CD4-positive, alpha-beta T cell treated with Interleukin-17A for 1 hour (primary cell): ENCODE measurements at places on chromosomes 3 and 15.

GRCh38 chr3:24086206-24086605, 141.1 kb downstream of the NR1D2 start:
- no peak for DNase-seq

GRCh38 chr3:24365168-24365567, 129.5 kb downstream of the THRB start:
- no peak for DNase-seq

GRCh38 chr3:60176614-60177013, 1074.6 kb downstream of the FHIT start:
- no peak for DNase-seq

- DNase-seq = no peak
Measured at GRCh38 chr3:178684881-178685590, 148.8 kb downstream of the KCNMB2 start.

DNA sequence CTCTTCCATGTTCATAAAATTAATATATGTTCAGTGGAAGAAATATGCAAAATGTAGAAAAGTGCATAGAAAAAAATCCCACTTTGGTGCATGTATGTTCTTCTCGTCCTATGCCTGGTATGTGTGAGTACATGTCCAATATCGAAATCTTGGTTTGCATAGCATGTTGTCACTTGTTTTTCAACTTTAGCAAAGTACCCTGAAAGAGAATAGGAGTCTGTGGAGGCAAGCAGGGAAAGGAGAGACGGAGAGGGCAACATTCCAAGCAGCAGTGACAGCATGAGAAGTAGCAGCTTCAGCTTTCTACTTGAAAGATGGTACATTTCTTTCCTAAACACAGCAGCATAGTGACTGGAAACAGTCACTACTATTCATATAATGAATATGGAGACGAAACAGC, 56.8 kb upstream of the CACNA2D3 start:
- DNase-seq = no peak

DNA sequence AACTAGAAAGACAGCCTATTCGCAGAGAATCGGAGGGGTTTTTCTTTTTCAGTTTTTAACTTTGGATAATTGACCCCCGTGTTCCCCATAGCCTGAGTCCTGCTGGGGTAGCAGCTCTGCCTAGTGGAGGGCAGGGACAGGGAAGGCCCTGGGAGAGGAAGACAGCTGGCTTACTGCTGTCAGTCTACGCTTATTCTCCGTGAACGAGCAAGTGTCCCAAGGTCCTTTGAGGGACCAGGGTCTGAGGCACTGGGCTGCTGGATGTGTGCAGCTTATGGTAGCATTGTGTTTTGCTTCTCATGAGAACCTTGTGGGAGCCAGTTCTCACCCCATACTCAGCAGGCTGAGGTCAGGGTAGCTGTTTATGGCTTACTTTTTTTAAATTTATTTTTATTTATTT, 3.0 kb downstream of the LIMD1 start:
- DNase-seq = no peak

DNA sequence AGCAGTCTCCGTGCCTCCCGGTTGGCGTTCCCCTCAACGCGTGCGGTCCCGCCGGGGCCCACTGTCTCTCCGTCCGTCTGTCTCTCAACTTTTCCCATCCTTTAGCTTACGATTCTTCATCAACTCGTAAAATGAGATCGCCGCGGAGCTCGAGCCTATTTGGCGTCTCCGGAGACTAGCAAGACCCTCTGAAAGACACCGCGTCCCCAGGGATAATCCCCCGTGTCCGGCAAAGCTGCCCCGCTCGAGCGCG, 3.4 kb downstream of the GATA2 start:
- DNase-seq = no peak

DNA sequence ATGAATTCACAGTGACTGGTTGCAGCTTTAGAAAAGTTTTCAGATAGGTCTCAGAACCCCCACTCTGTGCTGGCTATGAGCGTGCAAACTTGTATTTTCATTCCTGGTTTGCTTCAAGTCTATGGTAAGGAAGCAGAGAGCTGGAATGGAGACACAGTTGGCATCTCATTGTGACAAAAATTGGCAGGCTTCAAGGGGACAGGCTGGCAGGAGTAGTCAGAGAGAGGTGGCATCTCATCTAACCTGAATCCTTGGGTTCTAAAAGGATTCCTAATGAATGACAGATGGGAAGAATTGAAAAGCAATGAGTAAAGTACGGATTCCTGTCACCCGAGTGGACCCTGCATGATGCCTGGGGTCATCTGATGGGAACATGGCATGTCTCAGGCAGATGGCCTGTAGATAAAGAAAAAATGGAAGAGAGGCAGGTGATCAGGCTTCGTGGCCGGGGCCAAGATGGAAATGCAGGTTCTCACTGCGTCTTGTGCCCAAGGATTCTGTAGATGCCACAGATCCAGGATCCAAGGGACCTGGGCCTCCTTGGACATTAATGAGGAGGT, 89.4 kb upstream of the ABHD17C start:
- no peak for DNase-seq

- no peak for DNase-seq
Measured at GRCh38 chr3:97438131-97438530, 326.4 kb upstream of the ARL6 start.

DNA sequence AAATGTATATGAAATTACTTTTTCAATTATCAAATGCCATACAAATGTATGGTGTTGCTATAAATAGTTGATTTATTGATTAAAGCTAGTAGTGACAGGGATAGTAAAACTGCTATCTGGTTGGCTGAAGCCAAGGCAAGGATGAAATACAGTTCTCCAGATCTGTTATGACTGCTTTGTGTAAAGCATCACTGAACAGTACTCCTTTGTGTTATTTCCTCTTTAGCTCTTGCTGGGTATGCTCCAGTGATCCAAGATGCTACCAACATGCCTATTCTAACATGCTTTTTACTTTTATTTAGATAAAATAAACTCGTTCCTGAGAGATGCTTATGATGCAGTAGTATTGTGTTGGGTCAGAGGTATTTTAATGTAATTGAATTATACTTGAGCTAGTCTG, 12.4 kb upstream of the UBR1 start:
- no peak for DNase-seq

DNA sequence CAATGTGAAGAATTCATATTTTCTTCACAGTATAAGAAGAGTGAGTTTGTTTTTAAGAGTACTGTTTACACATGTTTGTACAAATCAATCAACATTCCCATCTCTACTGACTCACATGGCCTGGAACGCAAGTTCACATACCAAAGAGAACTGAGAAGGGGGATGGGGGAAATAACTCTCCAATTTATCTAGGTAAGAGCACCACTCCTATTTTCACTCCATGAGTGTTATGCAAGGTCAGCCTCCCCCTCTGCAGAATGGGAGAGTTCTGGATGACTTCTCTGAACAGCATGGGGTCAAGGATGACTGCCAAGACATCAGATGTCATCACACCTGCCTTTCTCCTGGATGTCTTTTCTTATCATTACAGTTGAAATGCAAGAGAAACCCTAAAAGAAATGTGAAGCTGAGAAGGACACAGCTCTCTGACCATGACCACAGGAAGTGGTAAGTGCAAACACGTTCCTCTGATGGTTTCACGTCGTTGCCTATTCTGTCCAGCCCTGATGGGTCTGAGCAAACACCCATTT, 95.2 kb downstream of the SEMA6D start:
- no peak for DNase-seq

DNA sequence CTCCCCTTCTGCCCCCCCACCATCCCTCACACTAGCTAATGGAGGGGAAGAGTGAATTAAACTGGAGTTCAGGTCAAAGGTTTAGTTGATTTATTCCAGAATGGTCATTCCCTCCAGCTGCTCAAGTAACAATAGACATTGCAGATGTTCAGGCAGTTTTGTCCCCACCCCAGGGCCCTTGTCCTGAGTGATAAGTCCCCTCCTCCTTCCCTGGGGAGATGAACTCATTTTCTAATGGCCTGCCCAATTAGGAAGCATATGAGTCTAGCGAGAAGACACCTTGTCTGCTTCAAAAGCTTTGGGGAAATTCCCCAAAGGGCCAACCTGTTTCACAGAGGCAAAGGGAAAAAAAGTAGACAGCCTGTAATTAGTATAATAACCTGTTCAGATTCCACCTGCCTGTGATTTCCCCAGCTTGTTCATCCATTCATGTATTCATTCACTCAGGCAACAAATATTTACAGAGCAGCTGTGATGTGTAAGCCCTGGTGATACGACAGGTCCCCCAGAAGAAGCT, 165.3 kb downstream of the SHQ1 start:
- DNase-seq = no peak

- DNase-seq = no peak
Measured at GRCh38 chr15:77526595-77527163, 106.0 kb downstream of the HMG20A start.

DNA sequence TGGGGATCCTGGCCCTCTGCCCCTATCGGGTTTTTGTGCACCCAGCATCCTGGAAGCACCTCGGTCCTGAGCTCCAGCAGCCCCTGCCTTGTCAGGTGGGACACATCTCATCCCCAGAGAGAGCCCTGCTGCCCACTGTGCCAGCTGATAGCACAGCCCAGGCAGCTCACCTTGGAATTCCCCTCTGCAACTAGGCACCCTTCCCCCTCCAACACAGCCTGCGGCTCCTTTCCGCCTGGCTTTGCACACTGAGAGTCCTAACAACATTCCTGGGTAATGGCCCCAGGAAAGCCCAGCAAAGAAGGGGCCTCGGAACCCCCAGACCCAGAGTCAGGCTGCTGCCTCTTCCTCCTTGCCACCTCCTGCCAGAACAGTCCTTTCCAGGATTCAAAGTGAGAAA, 5.9 kb downstream of the HCN4 start:
- no peak for DNase-seq

DNA sequence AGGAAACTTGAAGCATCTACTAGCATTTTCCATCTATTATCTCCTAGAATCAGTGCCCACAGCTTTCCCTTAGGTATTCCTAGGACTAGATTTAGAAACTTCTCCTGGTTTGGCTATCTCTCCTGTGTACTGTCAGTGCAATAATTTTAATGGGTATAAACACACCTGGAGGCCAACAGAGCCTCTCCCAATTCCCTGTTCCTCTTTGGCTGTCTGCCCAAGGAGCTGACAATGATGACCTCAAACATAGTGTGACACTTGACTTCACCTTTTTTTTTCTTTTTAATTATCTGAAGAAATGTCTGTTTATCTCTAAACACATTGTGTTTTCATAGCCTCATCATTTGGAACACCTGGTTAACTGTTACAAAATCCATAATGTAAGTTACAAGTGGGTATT, 754.5 kb upstream of the ALCAM start:
- DNase-seq = no peak

DNA sequence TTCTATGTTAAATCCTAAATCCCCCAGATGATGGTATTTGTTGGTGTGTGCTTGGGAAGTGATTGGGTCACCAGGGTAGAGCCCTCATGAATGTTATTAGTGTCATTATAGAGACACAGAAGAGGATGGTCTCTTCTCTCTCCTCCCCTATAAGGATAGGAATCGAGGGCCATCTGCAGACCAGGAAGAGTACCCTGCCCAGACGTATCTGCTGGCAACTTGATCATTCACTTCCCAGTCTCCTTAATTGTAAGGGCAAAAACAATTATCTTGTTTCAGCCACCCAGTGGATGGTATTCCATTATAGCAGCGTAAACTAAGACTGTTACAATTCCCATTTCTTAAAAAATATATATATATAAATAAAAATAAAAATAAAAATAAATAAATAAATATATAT, 892.2 kb downstream of the SI start:
- DNase-seq = no peak

DNA sequence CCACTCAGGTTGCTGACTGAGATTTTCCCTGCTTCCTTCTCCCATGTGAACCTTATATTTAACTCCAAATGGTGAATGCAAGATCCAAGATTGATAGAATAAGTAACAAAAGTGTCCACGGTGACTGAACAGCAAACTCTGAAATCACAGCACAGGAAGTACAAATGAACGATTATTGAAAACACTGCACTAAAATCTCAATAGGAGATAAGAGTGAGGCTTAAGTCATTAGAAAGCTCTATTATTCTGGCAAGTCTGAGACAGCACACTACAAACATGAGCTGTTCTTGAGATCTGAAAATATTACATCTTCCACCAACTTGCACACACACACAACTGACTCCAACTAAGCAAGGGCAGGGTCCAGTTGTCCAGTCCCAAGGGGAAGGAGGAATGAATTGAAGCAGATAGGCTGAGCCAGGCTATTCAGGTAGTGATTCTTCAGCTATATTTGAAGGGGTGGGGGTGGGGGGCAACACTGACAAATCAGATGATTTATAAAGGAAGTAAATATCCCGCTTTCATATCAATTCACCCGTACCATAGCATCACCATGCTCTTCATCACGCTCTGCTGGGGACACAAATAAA, 2.9 kb downstream of the ZNF385D start:
- no peak for DNase-seq

DNA sequence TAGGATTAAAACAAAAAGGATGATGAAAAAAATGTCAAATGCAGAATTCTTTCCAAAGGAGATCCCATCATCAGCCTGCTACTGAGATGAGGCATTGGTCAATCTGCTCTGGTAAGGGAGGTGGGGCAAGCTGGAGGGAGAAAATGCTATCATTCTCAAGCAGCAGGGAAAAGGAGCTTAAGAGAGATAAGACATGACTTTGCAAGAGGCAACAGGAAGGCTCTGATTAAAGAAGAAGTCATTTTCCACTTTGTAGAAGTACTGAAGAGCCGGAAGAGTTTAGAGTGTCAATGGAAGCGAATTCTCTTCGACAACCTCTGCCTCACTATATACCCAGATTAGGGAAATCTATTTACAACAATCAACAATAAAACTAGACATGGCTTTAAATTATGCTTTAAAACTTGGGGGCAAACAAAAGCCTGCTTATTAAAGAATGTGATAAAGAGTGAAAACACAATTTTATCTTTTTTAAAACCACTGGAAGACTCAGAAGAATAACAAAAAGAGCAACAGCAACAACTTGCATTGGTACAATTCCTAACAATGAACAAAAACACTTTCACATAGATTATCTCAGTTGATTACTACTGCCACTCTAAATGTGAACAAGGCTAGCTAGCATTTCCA, 81.8 kb upstream of the NANOGP8 start:
- no peak for DNase-seq

DNA sequence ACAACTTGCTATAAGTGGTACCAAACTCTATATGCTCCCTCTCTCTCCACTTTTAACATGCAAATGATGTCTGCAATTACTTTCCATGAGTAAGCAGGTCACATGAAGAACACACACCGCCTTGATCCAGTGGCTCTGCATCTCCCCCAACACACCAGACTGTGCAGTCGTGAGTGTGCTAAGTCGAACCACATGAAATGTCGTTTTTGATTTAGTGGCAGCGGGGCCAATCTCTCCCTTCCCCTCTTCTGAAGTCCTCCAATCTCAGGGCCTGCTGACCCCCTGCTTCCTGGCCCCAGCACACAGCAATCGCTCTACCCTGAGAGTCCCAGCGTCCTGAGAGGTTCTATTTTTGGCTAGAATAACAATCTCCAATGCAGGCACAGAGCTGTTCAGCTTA, 312.5 kb downstream of the SHQ1 start:
- DNase-seq = no peak

- no peak for DNase-seq
Measured at GRCh38 chr3:5020242-5020722, 41.0 kb downstream of the BHLHE40 start.

DNA sequence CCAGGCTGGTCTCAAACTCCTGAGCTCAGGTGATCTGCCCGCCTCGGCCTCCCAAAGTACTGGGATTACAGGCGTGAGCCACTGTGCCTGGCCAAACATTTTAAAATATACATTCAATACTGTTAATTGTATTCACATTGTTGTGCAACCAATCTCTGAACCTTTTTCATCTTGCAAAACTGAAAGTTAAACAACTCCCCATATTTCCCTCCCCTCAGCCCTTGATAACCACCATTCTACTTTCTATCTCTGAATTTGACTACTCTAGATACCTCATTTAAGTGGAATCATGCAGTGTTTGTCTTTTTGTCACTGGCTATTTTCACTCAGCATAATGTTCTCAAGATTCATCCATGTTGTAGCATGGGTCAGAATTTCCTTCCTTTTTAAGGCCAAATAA, 30.0 kb downstream of the HMCES start:
- no peak for DNase-seq
